H1 (cell line): ENCODE measurements at places on chromosomes 2 and 18. TPM values are rescaled to one million over a fixed set of nuclear protein-coding genes. Genes with fewer than 3 reads are reported as not detected.

The ITGA4 gene
- total RNA-seq = 2.0 and 2.1 TPM in 2 replicates

The PGAP1 gene
- total RNA-seq = 24.1 and 24.7 TPM in 2 replicates

The CMPK2 gene
- total RNA-seq = 0.28 and 0.31 TPM in 2 replicates

DNA sequence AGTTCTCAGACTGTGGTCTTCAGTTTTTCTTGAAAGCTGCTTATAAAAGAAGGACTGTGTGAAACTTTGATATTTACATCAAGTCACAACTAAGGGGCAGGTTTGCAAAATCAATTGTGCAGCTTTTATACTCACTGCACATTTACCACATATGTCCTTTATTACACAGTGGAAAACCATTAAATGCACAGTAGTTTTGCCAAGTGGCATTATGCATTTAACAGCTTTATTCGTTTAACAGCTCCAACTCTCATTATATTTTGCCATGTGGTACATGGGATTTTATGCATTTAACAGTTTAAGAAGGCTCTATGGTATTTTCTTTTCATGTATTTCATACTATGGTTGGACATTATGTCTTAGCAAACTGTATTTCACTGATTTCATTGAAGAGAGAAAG, 135.6 kb downstream of the SATB2 start:
- DNase-seq = no peak
- H3K4me1 ChIP-seq = no peaks in the 10 kb centered on the region
- H3K27ac ChIP-seq = no peak overlapping the region
- H3K36me3 ChIP-seq = no peaks in the 10 kb centered on the region
- no peak overlapping the region for H3K4me3 ChIP-seq
- H3K27me3 ChIP-seq = no peaks in the 10 kb centered on the region

- H3K36me3 ChIP-seq = no peaks in the 10 kb centered on the region
- H3K27ac ChIP-seq = no peak overlapping the region
- H3K4me1 ChIP-seq = 0 out of 2 replicates have a peak, but pooled peaks cover 3% of the 10 kb centered on the region
Observed at GRCh38 chr2:119062179-119062578, 96.4 kb downstream of the C1QL2 start.

DNA sequence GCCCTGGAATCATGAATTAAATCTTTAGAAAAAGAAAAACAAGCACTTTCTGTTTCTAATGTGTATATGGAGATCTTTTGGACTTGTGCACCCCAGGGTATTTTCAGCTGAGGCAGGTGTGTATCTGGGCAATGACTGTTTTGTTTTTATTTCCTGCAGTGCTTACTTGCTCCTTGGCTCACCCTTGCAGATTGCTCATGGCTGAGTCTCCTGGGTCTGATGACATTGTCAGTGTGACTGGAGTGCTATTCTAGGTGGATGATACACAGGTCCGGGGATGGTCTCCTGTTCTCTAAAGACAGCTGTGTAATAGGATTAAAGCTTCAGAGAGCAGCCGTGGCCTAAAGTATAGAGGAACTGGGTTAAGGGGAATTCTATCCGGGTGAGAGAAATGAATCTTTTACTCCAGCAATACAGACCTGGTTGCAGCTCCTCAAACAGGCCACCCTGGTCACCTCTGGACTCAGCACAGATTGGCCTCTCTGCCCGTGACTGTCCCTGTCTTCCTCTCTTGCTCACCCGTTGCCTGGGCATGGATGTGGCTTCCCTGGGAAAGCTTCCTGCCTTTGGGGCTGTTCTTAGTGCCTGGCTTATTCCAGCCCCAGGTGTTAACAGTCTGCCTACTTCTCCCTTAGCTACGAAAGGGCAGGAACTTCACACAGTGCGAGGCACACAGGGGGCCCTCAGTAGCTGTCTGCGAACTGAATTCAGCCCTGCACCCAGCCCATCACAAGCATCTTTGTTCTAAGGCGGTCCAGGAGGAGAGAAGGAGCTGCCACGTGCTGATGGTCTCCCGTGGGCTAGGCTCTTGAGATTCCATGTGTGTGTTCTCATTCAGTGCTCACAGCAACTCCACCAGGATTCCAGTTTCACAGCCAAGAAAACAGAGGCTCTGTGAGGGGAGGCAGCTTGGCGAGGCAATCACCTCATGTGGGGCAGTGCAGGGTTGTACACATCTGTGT, 84.3 kb downstream of the ACOXL start:
- peaks cover 22% of the 10 kb centered on the region for H3K36me3 ChIP-seq
- no peaks in the 10 kb centered on the region for H3K27me3 ChIP-seq
- no peak for DNase-seq
- no peaks in the 10 kb centered on the region for H3K4me1 ChIP-seq

GRCh38 chr2:206250041-206250897, 24.2 kb upstream of the ZDBF2 start:
- DNase-seq = no peak
- H3K4me1 ChIP-seq = no peaks in the 10 kb centered on the region
- no peak overlapping the region for H3K27ac ChIP-seq
- peak overlapping the region; percentile 54 for H3K4me3 ChIP-seq

DNA sequence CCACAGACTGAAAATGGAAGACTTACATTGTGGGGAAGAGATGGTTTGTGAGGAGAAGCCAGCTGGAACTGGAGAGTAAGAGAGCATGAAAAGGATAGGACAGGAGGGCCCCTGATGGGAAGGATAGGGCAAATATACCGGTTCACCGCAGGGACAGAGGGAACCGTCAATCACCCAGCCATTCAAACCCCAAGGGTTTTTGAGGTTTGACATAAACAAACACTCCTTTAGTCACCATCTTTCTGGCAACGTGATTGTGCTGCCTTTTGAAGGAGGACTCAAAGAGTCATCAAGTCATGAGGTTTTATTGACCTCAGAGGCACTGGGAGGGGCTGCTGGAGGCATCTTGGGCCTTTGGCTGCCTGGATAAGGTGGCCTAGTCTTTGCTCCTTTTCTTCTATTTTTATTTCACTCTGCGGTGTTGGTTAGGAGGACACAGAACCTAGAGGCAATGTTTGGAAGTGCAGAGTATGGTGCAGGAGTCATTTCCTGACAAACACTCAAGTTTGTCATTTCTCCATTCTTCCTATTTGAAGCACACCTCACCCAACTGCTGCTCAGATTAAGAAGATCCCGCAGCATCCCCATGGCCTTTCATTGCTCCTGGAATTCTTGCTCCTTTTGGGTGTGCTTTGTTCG, 487.3 kb upstream of the SPRED2 start:
- no peak overlapping the region for H3K27ac ChIP-seq
- no peak for DNase-seq
- H3K27me3 ChIP-seq = no peaks in the 10 kb centered on the region
- no peak overlapping the region for H3K4me3 ChIP-seq

GRCh38 chr2:241987726-241988125, 118.2 kb downstream of the RTP5 start:
- H3K4me1 ChIP-seq = no peaks in the 10 kb centered on the region
- DNase-seq = no peak
- H3K4me3 ChIP-seq = no peak overlapping the region
- no peak overlapping the region for H3K27ac ChIP-seq

GRCh38 chr18:43662657-43663056, 385.4 kb upstream of the SYT4 start:
- no peak overlapping the region for H3K27ac ChIP-seq
- no peak for DNase-seq
- H3K27me3 ChIP-seq = no peaks in the 10 kb centered on the region
- H3K36me3 ChIP-seq = no peaks in the 10 kb centered on the region

DNA sequence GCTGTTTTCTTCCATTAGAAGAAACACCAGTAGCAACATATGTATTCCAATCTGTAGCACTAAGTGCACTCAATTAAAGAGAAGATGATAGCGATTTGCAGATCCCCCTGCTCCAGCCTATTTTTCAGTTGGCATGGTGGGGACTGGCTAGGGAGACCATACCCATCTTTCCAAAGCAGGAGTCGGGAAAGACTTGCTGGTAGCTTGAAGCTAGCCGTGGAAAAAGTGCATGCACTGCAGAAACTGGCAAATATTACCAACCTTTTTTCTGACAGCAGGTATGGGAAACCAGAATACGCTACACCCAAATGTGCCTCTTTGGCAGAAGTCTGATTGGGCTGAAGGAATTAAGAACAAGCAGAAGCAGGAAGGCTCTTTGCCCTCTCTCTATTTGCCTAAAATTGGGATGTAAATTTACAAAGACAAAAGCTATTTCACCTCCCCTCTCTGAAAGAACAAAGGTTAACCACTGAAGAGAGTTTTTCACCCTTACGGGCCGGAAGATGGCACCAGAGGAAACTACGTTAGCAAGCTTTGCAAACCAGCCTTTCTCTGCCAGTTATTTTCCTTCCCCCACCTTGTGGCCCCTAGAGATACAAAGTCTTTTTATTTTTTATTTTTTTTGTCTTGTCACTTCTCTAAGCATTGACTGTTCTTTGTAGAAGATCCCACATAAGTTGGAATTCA, 273.1 kb downstream of the DLGAP1 start:
- H3K4me3 ChIP-seq = no peak overlapping the region
- no peaks in the 10 kb centered on the region for H3K4me1 ChIP-seq
- H3K27ac ChIP-seq = no peak overlapping the region
- DNase-seq = no peak

DNA sequence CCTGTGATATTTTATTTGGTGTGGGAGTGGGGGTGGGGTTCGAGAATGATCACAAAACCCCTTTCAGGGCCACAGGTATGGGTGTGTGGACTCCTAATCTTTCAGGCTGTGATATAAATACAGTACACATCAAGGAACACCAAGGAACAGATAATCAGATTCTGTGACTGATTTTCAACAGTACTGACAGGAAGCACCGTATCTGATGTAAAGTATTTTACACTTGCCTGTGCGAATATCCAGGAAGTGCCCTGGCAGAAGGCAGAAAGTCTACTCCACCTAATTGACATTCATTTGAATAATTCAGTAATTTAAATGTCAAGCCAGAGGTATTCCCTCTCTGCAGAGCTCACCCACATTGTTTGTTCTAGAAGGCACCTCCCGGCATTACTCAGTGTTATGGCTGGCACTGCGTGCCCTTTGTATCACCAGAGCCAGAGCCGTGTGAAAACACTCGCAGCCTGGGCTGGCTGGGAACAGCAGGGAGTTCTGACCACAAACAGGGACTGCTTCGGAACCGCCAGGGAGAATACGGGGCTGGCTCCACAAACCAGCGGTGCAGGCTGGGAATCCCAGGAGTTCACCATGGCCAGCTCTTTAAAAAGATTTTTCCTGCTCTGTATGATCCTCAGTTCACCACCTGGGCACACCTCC, 91.8 kb downstream of the ACVR1 start:
- H3K4me3 ChIP-seq = no peak overlapping the region
- no peaks in the 10 kb centered on the region for H3K36me3 ChIP-seq
- DNase-seq = no peak
